ENCODE measurements at places on chromosomes 3 and 15. TPM values are rescaled to one million over a fixed set of nuclear protein-coding genes. Genes with fewer than 3 reads are reported as not detected.

DNA sequence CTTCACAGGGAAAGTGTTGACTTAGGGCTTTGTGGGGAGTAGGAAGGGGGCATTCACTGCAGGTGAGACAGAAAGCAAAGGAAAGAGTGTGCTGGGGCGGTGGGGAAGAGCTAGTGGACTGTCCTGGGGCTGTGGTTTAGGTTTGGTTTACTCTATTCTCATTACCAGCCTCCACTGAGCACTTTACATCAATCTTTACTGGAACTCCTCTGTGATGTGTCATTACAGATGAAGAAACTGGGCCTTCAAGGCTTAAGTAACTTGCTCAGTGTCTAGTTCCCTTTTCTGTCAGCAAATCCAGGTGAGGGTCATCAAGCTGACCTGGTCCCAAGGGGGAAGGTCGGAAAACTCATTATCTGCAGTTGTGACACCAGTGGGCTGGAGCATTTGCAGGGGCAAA lies 120.2 kb upstream of the PFN2 start:
- no peaks in the 10 kb centered on the region for H3K27me3 ChIP-seq
- no peaks in the 10 kb centered on the region for H3K4me1 ChIP-seq
- no peak overlapping the region for H3K27ac ChIP-seq
- H3K36me3 ChIP-seq = no peaks in the 10 kb centered on the region
- no peak overlapping the region for H3K4me3 ChIP-seq
- no peak for DNase-seq

DNA sequence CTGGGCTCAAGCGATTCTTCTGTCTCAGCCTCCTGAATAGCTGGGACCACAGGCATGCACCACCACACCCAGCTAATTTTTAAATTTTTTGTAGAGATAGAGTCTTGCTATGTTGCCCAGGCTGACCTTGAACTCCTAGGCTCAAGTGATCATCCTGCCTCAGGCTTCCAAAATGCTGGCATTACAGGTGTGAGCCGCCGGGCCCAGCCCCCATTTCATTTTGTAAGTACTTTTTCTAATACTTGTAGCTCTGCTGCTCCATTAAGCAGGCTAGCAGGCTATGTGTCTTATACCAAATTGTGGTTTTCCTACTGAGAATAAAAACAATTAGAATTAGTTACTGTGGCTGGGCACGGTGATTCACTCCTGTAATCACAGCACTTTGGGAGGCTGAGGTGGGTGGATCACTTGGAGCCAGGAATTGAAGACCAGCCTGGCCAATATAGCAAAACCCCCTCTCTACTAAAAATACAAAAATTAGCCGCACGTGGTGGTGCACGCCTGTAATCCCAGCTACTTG lies 22.4 kb downstream of the NIPA1 start:
- H3K27ac ChIP-seq = no peak overlapping the region
- no peaks in the 10 kb centered on the region for H3K36me3 ChIP-seq

DNA sequence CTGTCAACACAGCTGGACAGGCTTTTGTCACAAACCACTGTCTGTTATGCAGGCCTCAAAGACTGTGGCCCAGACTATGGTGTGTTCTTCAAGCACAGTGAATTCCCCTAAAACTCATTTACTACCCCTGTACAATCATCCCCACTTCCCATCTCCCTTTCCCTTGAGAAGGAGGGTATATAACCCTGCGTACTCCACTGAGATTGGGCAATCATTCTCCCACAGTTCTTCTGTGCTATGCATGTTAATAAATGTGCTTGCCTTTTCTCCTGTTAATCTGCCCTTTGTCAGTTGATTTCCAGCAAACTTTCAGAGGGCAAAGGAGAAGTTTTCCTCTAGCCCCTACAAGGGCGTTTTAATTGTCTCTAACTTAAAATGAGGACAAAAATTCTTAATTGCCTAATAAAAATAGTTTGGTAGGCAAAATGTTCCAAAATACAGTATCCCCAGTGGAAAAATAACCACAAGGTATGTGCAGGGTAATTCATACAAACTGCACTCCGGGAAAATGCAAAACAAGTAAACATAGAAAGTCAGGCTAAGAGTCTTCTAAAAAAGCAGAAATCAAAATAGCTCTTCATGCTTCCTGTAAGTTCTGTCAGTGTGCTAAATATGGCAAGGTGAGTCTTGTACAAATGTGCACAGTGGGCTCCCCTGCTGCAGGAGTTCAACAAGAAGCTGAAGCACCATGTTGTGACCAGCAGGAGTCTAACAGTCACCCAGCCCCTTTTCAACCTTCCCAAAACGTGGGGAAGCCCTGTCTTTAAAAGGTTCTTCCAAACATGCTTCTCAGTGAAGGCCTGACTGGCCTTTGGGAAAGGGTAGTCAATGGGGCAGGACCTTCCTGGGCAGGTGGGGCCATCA lies 10.2 kb downstream of the ATP10A start:
- no peaks in the 10 kb centered on the region for H3K27me3 ChIP-seq
- H3K4me3 ChIP-seq = no peak overlapping the region
- peaks cover 36% of the 10 kb centered on the region for H3K4me1 ChIP-seq
- H3K36me3 ChIP-seq = no peaks in the 10 kb centered on the region

DNA sequence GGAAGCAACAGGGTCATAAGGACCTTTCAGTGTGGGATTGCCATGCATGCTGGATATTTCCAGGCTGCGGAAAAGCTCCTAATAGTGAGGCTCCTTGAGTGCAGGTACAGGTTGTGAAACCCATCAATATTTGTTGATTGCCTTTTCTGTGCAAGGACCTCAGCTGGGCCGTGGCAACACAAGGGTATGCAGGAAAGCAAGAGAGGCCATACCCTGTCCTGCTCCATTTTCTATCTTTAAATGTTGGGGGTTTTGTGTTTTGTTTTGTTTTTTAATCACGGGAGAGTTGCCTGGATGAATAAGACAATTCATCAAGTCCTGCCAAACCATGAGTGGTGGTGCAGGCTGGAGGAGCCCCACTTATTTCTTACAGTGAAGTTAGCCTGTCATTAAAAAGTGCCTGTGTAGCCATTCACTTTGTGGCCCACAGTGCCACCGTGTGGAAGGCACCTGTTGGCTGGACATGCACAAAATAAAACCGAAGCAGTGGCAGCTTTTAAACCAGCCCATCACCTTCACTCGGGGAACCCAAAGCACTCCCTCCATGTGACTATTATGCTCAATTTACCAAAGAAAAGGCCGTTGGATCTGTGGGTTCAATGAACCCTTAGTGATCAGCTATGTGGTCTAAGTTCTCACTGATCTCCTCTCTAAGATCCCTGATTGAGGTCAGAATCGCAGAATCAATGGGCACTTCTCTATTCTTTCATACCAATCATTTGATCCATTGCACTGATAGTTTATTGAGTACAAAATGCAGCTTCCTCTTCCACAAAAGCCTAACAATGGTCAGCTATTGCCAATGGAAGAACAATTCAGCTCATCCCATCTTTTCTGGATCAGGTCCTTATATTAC lies 42.2 kb downstream of the CLDN18 start:
- no peak overlapping the region for H3K27ac ChIP-seq
- H3K4me1 ChIP-seq = no peaks in the 10 kb centered on the region
- no peak overlapping the region for H3K4me3 ChIP-seq
- no peaks in the 10 kb centered on the region for H3K27me3 ChIP-seq
- H3K36me3 ChIP-seq = no peaks in the 10 kb centered on the region

DNA sequence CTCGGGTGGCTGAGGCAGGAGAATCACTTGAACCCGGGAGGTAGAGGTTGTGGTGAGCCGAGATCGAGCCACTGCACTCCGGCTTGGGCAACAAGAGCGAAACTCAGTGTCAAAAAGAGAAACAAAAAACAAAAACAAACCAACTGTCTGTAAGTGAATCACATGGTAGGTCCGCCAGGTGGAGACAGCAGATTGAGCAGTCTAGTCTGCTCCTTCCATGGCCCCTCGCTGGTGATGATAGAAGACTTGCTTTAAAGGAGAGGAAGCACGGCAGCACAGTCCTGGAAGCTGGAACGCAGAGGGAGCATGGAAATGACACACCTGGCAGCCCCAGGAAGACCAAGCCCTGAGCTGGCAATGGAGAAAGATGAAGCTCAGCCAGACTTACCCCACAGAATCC lies 31.4 kb upstream of the MGLL start:
- no peak for DNase-seq
- H3K36me3 ChIP-seq = no peaks in the 10 kb centered on the region
- peaks cover 6% of the 10 kb centered on the region for H3K4me1 ChIP-seq
- H3K27ac ChIP-seq = no peak overlapping the region

- peaks cover 6% of the 10 kb centered on the region for H3K4me1 ChIP-seq
- H3K27me3 ChIP-seq = no peaks in the 10 kb centered on the region
- no peaks in the 10 kb centered on the region for H3K36me3 ChIP-seq
- no peak overlapping the region for H3K4me3 ChIP-seq
- DNase-seq = no peak
Observed at GRCh38 chr3:114119776-114120175, 59.1 kb downstream of the DRD3 start.

The SERF2 gene
- 591 TPM for total RNA-seq

The CCDC39 gene
- total RNA-seq = not detected

The CNTN4 gene
- 4.3 TPM for total RNA-seq
